Placental pericyte (primary cell): ENCODE measurements at places on chromosomes 5 and 9. TPM values are rescaled to one million over a fixed set of nuclear protein-coding genes. Genes with fewer than 3 reads are reported as not detected.

Gene NEUROG1
- not detected in 2 replicates for total RNA-seq

Gene ACOT12
- 0.57 and 0.66 TPM in 2 replicates for total RNA-seq

Gene SARDH
- 11.9 and 12.5 TPM in 2 replicates for total RNA-seq

Gene SLC22A4
- 12.5 and 34.1 TPM in 2 replicates for total RNA-seq

Gene OLFM1
- 0.14 and 0.44 TPM in 2 replicates for total RNA-seq

Gene PNPLA7
- 0.86 and 1.1 TPM in 2 replicates for total RNA-seq

Gene EMB
- total RNA-seq: 0.57 TPM in 1 of 2 replicates, not detected in the other

Gene CCNI2
- not detected in 2 replicates for total RNA-seq

Gene CHSY3
- 8.3 and 15.6 TPM in 2 replicates for total RNA-seq

Gene SH2D3C
- 0.22 TPM in 1 of 2 replicates, not detected in the other for total RNA-seq

Gene NXNL2
- total RNA-seq: 0.22 and 1.3 TPM in 2 replicates

Gene PCDHGA9
- total RNA-seq: 4.6 and 6.2 TPM in 2 replicates

Gene PLAC8L1
- not detected in 2 replicates for total RNA-seq

Gene CREB3
- total RNA-seq: 125 and 128 TPM in 2 replicates

Gene IL5
- total RNA-seq: not detected in 2 replicates

Gene ARL10
- total RNA-seq: 9.4 and 11.6 TPM in 2 replicates

Gene RANBP6
- 14.7 and 60.1 TPM in 2 replicates for total RNA-seq

Gene WNT8A
- not detected in 2 replicates for total RNA-seq

Gene SCGB3A1
- not detected in 2 replicates for total RNA-seq

Gene LIX1
- not detected in 2 replicates for total RNA-seq

Gene EDIL3
- 8.1 and 54.3 TPM in 2 replicates for total RNA-seq

Gene GRM6
- not detected in 2 replicates for total RNA-seq

Gene TEK
- 1.8 and 15.6 TPM in 2 replicates for total RNA-seq

Gene NPR2
- total RNA-seq: 14.0 and 22.3 TPM in 2 replicates

Gene ACTL7A
- total RNA-seq: not detected in 2 replicates

Gene PTGES
- 3.9 and 138 TPM in 2 replicates for total RNA-seq

Gene ANGPTL2
- total RNA-seq: 21.2 and 71.6 TPM in 2 replicates

Gene SPATA9
- 0.57 and 0.88 TPM in 2 replicates for total RNA-seq

Gene ACTBL2
- 1.8 and 3.3 TPM in 2 replicates for total RNA-seq

Gene IFNA2
- not detected in 2 replicates for total RNA-seq

Gene CNTNAP3
- total RNA-seq: under 0.01 and 1.4 TPM in 2 replicates

Gene PDCD1LG2
- 16.0 and 49.5 TPM in 2 replicates for total RNA-seq

Gene BTNL8
- total RNA-seq: not detected in 2 replicates

Gene FLT4
- under 0.01 and 0.43 TPM in 2 replicates for total RNA-seq

Gene SLC25A2
- 0.44 and 2.0 TPM in 2 replicates for total RNA-seq

Gene PLAA
- total RNA-seq: 31.1 and 60.4 TPM in 2 replicates

Gene PTPRD
- 3.1 and 4.6 TPM in 2 replicates for total RNA-seq

Gene DMRT2
- not detected in 2 replicates for total RNA-seq

Gene APBA1
- 3.5 and 9.2 TPM in 2 replicates for total RNA-seq

Gene DOCK8
- 0.14 TPM in 1 of 2 replicates, not detected in the other for total RNA-seq
